Upper lobe of left lung (tissue), 6 donors: ENCODE measurements at places on chromosomes 6 and 20.

DNA sequence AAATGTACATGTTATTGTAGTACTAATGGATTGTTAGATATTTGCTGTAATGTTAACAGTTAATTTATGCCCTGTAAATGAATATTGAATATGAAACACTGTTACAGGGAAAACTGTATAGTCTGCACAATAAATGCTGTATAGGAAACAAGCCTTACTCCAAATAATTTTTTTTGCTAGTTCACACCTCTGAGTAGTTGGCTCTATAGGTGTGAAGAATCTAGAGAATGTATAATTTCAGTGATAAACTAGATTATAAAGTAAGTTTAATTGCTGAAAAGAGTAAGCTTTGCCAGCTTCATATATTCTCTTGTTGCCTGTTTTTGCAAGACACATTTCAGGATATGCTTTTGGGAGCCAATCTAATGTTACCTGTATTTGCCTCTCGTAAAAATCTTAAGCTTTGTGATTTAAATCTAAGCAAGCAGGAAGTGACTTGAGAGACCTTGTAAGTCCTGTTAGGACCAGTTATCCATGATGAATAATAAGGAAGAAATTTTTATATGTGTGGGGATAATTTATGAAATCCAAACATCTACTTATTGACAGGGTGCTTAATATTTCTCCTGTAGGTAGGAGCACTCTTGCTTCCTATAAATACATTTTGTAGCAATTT is 232.4 kb downstream of the ZFAND3 start:
- no peak for DNase-seq

DNA sequence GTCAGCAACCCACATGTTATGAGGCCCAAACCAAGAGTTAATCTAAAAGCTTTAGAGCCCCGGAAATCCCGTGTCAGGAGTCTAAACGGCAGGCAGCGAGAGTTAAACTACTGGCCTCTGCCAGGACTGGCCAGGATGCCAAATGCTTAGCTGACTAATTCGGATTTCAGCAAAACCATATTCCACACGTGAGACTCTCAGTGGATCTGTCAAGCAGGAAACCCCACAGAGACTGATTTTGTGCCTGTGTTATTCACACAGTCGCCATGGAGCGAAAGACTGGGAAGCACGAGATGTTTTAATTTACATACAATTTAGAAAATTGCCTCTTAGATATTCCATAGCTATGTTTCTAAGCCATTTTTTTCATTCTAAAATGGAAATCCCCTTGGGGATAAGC is 152.9 kb downstream of the RNASET2 start:
- no peak for DNase-seq

GRCh38 chr6:113860181-113860955 is 3.2 kb downstream of the MARCKS start:
- DNase-seq = no peak

GRCh38 chr6:90008908-90009501 is 114.7 kb downstream of the GJA10 start:
- DNase-seq = no peak

DNA sequence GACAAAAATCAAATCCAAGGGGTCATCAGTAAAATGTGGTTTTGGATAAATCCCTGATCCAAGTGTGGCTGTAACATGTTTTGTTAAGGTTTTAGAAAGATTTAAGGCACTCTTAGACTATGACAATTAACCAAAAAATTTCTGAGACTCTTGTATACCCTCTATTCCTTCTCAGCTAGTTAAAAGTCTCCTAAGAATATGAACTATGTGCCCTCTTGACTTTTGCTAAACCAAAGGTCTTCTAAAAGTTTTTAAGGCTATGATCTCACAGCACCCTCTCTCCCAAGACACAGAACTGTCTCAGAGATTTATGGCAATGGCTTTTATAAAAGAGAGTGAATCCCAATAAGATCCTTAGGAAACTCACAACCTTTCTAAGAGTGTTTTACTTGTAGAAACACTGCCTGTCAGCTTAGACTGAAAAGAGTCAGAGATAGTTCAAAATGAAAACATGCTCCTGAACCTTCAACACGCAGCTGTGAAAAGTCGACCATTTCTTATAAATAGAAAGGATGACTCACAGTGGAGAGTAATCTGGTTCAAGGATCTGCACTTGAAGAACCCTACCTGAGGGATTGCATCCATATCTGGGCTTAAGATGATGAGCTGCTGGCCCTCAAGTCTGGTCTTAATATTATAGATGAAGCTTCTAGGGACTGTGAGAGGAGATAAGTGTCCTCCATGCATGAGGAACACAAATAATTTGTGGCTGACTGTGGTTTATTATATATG is 388.4 kb upstream of the GJE1 start:
- DNase-seq = no peak

DNA sequence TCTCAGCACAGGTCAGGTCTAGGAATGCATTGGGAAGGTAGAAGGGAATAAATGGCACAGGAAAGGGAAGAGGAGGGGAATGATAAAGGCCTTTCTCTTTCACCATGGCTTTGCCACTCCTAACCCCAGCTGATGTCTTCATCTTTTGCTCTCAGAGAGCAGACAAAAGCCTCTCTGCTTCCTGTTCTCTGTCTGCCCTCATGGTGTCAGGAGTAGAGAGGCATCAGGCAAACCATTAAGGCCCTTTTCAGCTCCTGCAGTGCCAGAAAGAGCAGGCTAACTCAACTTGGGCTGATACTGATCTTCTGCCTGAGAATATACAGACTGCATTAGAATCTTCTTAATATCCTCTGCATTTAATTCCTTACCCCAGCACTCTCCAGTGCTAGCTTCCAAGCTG is 48.0 kb upstream of the STXBP5 start:
- no peak for DNase-seq

- DNase-seq = no peak
Observed at GRCh38 chr6:51866867-51867266, 220.5 kb downstream of the PKHD1 start.

- DNase-seq = no peak
Observed at GRCh38 chr6:144471986-144472385, 186.9 kb downstream of the UTRN start.

DNA sequence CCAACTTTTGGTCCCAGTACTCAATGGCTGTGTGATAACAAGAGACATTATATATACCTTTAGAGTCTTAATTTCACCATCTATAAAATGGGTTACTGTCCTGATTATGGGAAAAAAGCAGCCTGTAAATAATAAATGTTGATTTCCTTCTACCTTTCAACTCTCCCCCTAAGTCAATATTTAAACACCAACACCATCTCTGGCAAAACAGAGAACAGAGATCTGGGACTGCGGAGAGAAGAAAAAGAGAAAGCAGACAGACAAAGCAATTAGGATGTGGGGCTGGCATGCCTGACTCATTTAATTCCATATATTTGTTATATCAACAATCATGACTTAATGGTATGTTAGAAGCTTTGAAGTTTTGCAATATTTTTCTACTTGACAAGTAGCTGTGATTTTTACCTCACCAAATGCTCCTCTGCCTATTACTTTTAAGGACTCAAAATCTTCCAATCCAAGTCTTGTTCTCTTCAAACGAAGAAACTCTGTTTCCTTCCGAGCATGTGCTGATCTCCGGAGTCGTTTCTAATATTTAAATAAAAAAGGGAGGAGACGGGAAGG is 23.3 kb downstream of the STK38 start:
- no peak for DNase-seq

DNA sequence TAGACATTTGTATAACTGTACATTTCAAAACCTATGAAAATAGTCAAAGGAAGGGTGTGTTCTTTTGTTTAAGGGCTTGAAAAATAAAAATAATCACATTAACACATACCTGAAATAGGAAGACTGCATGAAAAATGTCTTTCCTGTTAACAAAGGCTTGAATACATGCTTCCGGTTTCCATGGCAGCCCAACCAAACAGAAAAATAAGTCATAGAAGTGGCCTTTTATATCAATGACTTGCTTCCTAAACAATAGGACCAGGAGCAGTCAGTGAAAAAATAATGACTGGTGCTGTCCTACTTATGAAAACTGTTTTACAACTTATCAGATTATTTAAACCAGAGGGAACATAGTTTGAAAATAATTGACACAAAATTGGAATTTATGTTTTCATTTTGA is 412.6 kb upstream of the PLCB4 start:
- no peak for DNase-seq

DNA sequence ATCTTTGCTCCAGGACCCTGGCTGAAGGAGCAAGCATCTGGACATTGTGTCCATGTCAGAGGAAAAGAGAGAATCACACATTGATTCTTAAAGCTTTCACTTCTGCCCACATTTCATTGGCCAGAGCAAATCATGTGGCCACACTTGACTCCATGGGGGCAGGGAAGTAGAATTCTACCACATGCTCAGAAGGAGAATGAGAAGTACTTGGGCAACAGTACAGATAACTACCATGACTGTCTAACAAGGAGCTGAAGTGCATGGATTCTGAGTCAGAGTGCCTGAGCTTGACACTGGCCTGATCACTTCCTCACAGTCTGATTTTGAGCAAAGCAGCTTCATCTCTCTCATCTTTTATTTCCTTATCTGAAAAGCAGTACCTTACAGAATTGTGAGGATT is 38.6 kb downstream of the GHRH start:
- no peak for DNase-seq

GRCh38 chr20:46111028-46111835 is 6.9 kb upstream of the CD40 start:
- DNase-seq = no peak

DNA sequence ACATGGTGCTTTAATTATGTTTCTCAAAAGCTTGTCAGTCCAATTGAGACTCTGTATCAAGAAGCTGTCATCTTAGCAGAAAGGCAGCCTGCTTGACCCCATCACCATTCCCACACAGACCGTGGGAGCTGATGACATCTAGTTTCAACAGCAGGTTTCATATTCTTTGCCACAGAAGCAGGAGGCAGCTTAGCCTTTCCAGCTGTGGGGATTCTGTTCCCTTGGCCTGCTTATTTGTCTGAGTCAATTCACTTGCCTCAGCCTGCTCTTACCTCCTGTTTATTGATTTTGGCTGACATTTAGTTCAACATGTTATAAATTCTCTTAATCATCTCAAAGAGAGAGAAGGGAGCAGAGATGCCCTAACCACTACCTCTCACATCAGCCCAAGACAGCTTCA is 527.7 kb downstream of the ADGRB3 start:
- DNase-seq = no peak

- no peak for DNase-seq
Observed at GRCh38 chr20:59439243-59439642, 138.8 kb downstream of the EDN3 start.

- no peak for DNase-seq
Observed at GRCh38 chr6:7381092-7381491, 8.4 kb downstream of the CAGE1 start.

DNA sequence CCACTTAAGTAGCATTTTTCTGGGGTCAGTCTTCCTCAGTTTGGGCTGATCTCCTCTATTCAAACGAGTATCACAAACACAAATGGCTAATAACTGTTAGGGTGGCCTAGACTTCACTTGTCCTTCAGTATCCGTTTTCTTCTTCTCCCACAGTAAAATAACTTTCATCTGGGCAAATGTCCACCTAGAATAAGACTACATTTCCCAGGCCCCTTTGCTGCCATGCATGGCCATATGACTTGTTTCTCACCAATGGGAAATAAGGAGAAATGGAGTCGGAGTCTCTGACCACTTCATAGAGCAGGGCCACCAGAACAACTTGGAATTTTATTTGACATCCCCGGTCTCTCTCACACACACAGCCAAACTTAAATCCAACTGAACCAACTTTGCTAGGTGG is 51.4 kb downstream of the SULF2 start:
- DNase-seq = no peak

DNA sequence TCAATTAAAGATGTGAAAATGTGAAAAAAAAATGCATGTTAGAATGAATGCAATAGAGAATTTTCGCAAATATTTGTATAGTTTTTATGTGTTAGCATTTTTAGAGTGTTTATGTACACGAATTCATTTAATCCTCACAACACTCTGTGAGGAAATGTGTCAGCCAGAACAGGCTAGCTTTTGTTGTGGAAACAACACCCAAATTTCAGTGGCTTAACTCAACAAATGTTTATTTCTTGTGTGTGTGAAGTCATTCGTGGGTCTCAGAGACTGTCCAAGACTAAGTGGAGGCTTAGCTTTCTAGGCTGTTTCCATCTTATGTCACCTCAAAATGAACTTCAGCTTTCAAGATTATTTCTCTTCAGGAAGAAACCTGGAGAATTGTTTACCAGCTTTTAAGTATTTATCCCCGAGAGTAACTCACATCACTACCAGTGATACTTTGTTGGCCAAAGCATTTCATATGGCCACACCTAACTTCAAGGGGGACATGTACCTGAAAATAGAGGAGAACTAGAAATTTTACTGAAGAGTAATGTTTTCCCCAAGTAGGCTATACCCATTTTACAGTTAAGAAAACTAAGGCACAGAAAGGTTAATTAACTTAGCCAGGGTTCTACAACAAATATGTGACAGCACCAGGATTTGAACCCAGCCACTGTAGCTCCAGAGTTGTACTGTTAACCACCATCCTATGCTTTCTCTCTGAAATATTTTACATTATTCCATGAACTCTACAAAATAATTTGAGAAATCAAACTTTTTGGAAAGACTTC is 306.1 kb downstream of the QKI start:
- DNase-seq = no peak

- DNase-seq = no peak
Observed at GRCh38 chr20:63094767-63095499, 88.2 kb upstream of the BHLHE23 start.

DNA sequence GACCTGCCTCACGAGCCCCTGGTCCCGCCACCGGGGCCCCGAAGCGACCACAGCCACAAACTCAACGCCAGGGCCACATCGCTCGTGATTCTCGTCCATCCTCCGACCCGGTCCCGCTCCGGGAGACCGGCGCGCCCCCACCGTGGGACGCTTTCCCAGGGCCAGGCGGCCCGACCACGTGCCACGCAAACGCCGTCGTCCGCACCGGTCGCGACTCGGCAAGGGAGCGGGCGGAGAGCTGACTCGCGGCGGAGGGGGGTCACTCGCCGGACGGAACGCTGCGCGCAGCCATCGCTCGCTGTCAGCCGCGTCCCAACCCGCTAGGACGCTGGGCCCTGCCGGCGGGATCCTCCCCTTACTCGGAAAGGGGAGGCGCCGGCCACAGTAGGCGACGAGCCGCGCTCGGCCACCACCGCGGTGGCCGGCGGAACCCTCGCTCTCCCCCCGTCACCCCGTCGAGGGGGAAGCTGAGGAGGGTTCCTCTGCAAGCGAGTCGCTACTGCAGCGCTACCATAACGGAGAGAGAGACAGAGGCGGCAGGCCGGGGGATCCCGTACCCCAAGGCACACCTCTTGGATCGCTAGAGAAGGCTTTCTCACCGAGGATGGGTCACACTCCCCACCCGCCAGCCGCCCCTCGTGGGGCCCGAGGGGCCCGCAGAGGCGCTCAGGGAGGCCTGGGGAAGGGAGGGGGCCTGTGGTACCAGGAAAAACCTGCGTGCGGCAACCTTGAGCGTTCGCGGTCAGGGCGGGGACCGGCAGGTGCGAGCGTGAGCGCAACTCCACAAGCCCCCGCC is 511.8 kb upstream of the ZNF337 start:
- DNase-seq = peak; percentile 51

- DNase-seq = no peak
Observed at GRCh38 chr6:169813969-169814368, 62.5 kb downstream of the ERMARD start.

DNA sequence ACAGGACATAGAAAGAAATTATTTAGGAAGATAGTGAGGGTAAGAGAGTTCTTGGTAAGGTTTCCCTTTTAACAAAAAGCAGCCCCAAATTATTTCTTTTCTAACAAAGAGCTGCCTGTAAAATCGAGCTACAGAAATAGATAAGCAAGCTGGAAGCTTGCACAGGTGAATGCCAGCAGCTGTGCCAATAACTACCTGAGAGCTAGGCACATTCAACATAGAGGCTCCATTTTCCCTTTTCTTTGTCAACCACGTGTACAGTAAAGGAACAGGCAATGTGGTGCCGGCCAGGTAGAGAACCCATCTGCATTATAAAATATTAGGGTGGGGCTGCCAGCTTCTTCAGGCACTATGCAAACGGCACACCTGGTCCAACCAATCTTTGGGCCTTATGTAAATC is 341.6 kb upstream of the JAG1 start:
- DNase-seq = no peak
